ENCODE measurements at places on chromosomes 4 and X. TPM values are rescaled to one million over a fixed set of nuclear protein-coding genes. Genes with fewer than 3 reads are reported as not detected.

The IL3RA gene
- 23.4 TPM for total RNA-seq

The VEGFC gene
- not detected for total RNA-seq

The CT45A3 gene
- not detected for total RNA-seq

The ASMT gene
- total RNA-seq, result not detected

The DOK7 gene
- total RNA-seq, result under 0.01 TPM

The NOX1 gene
- total RNA-seq, result not detected

The DDX53 gene
- total RNA-seq, result not detected
